ENCODE measurements at places on chromosomes 6 and 20.
A peak's percentile ranks its signal among the peaks of the same experiment; 100 is the strongest.

DNA sequence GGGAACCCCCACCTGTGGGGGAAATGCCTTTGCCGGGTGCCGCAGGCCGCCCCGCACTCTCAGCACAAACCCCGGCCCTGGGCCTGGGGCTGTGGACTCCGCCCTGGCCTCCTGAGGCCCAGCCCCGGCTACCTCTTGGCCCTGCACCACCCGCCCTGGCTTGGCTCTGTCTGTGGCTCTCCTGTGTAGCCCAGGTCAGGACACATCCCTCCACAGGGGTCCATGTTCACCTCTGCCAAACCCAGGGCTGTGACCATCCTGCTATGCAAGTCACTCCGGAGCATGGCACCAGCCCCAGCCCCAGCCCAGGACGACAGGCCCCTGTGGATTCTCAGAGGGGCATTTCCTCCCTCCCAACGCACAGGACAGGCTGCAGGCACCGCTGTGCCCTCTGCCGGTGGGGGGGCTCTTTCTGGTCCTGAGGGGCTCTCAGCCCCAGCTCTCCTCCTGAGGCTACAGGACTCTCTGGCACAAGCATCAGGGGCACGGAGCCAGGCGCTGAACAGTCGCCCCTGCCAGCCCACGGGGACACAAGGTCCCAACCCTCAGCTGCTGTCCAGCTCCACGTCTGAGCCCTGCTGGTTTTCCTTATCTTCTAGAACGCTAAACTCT is 45.7 kb downstream of the TAF4 start:
- DNase-seq, result no peak

DNA sequence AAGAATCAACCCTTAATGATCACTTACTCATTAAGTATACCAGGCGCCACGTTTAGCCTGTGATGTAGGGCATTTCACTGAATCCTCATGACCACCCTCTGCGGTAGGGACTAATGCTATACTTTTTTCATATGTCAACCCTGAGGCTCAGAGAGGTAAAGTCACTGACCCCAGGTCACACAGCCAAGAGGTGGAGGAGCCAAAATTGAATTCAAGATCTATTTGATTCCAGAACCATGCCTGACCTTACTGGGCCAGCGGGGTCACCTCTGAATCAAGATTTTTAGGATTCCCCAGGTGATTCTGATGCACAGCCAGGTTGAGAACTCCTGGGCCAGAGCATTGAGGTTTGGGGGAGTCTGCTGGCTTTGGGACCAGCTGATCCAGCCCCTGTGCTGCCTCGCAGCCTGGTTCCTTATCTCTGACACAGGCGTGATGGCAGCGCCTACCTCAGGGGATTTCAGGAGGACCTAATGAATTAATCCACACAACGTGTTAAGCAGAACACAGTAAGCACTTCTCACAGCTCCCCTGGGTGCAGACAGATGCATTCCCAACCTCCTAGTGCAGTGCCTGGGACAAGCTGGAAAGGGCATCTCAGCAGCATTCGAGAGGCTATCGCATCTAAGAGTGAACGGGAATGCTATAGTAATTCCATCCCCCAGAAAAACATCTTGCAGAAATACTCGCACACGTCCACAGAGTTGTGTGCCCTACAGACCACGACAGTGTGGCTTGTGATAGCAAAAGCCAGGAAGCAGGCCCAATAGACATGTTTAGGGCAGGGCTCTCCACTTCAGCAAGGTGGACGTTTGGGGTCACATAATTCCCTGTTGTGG is 101.4 kb upstream of the PTPN1 start:
- DNase-seq, result no peak

GRCh38 chr6:136790411-136791295 is 1.6 kb downstream of the MAP3K5 start:
- no peak for DNase-seq

GRCh38 chr6:14996892-14997291 is 249.0 kb upstream of the JARID2 start:
- DNase-seq, result no peak

GRCh38 chr6:75098709-75099108 is 107.1 kb downstream of the COL12A1 start:
- DNase-seq, result peak; percentile 91

DNA sequence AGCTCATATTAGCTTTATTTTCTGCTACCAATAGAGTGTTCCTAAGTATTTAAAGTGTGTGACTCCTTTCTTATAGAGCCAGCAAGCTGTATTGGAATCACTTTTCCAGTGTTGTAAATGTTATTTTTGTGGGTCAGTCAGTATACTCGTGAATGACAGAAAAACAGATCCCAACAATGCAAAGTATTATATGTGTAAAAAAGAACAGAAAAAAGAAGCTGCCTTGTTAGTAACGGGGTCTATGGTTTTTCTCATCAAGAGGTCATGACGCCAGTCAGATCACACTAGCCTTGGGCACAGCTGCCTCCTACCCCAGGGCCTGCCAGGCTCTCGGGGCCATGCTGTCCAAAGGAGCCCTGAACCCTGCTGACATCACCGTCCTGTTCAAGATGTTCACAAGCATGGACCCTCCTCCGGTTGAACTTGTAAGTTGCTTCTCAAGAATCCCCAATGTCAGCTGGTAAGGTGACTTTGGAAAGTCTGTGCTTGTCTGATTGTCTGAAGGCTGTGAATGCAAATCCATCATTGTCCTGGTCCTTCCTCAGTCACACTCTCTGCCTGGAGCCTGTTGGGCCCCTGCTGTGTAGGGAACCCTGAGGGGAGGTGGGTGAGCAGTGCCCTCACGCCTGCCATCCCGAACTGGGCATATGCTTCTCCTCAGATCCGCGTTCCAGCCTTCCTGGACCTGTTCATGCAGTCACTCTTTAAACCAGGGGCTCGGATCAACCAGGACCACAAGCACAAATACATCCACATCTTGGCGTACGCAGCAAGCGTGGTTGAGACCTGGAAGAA is 9.8 kb downstream of the NELFCD start:
- DNase-seq, result no peak

DNA sequence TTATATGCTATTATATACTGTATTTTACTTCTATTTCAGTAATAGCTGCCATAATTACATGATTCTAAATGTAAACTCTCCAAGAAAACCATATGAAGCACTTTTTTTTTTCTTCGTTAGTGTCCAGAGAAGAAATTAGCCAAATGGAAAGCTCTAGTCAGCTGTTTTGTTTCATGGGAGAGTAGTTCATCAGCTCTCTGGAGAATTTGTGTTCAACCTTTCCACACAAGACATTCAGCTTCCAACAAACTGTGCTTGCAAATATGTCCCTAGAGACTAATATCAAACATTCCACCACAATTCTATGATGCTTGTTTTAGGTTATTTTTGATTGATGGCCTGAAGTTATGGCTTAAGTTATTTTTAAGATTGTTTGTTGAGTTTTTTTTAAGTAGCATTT is 19.5 kb downstream of the FHL5 start:
- no peak for DNase-seq

DNA sequence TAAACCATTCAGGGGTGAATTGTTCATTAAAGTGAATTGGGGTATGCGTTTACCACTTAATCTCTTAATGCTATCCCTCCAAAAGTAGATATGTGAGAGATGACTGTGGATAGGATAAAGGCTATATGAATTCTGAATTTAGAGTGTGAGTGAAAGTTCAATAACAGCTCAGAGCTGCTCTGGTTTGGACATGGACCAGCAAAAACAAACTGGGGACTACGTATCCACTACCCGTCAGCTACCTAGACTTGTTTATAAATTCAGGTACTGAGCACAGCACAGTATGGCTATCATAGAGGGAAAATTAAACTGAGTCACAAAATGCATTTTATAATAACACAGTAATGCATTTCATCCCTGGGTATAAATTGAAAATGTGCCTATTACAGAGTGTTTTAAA is 44.4 kb downstream of the HDDC2 start:
- DNase-seq, result no peak

- no peak for DNase-seq
Observed at GRCh38 chr6:18264923-18265377, 620 bp upstream of the DEK start.

Measured in amniotic stem cell (primary cell).